ENCODE measurements at places on chromosomes 2 and 18.

GRCh38 chr2:43482961-43483360, 112.9 kb downstream of the THADA start:
- peak; percentile 26 for DNase-seq

DNA sequence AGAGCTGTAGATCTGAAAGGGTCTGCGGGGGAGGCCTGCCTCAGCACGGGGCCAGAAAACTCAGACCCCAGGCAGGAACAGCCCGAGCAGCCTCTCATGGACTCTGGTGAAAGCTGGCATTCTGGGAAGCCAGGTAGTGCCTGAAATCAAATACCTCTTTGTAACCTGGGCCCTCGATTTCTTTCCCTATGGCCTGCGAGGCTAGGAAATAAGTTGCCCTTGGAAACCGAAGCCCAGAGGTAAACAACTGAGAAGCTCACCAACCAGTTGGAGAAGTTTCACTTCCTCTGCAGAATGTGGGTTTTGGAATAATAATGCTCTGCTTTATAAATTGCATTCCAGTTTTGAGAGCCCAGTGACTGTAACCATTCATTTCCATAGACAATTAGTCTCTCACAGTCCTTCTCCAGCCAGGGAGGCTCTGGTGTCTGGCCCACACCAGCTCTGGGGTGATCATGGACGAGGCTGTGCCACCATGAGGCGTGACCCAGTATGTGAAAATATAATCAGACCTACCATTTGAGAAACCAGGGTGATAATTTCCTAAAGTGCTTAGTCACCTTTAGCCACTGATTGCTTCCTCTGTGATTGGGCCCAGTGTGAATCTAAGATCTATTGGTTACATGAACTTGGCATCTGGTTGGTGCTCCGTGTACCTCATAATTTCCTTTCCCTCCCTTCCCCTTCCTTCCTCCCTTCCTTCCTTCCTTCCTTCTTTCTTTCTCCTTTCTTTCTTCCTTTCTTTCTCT, 133.1 kb upstream of the PELI1 start:
- DNase-seq: peak; percentile 18

GRCh38 chr2:81194581-81194980, 890.0 kb upstream of the LRRTM1 start:
- no peak for DNase-seq

- no peak for DNase-seq
Observed at GRCh38 chr2:114261366-114261765, 181.1 kb upstream of the DPP10 start.

DNA sequence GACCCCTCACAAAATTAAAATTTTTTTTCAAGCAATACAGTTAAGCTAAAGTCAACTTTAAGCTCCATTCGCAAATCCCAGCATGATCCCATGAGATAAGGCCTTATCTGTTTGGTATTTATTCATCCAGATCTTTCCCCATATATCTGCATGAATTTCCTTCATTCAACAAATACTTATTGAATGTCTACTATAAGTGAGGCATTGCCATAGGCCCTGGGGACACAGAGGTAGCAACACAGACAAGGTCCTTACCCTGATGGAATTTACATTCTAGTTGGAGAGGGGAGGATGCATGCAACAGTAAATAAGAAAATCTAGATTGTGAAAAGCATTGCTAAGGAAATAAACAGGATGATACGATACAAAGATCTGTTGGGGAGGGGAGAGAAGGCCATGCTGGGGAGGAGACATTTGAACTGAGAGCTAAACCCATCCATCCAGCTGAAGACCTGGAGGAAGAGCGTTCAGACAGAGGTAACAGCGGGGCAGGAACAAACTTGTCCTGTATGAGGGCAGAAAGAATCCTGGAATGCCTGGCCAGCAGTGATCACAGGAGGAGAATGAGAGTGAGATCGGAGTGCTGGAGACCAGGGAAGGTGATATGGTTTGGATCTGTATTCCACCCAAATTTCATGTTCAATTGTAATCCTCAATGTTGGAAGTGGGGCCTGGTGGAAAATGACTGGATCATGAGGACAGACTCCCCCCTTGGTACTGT, 71.6 kb downstream of the SDC1 start:
- DNase-seq: no peak

DNA sequence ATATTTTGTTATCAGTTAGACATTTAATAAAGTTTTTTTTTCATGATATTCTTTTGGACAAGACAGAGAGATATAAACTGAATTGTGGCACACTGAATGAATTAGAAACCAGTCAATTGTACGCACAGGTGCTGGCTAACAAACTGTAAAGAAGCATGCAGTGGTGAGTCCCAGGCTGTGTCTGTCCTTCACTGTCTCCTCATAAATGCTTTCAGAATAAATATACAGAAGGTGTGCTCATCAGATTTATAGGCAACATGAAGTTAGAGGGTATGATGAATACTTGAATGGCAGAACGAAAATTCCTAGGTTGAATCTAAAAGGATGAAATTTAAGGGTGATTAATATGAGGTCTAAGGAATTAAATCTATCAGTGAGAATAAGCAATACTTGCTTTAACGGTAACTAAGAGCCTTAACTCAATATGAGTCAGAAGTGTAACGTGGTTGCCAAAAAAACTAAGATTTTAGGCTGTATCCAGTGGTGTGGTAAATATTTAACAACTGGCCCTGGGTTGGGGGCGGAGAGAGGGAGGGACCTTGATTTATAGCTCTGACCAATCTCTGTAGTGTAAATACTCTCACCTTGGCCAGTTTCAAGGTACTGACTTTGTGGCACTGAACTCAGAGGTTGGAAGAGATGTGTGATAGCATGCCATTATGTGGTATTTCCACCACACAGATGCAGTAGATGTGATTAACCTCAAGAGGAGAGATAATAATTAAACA, 41.9 kb upstream of the AAK1 start:
- DNase-seq: peak; percentile 41

DNA sequence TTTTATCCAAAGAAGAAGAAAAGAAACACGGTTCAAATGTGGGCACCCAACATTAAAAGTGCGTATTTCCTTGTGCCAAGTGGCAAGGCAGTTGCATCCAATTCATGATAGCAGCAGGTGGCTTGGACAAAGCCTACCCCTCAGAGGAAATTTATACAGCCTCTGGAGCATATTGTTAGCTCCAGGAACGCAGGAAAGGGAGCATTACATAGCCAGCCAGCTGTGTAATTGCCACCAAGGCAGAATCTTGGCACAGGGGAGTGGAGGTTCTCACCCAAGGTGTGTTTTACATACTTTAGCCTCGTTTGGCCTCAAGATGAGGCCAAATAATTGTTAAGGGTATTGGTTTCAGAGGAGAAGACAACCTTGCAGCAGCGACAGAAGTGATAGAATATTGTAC, 526.9 kb downstream of the TMEM182 start:
- DNase-seq: no peak

DNA sequence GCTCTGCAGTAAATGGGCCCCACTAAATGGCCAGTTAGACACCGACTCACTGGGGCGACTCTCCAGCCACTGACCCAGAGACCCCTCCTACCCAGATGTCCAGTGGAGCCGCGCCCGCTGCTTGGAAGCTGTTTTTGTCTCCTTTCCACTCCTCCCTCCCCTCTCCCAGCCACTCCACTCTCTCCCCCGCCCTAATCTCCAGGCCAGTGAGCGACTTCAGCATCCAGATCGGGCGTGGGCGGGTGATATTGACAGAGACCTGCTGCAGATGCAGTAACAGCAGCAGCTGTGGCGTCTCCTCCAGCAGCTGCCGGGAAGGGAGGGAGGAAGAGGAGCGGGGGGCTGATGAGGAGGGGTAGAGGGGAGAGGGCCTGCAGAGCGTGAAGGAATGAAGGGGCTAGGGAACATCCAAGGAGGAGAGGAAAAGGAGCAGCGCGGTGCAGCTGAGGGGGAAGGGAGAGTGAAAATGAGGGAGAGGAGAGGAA, at the start of gene SCN7A:
Gene SCN7A, minus strand, starts transcription at position 110 of the 485 bp plus-strand sequence. CDS start 16,553 bp downstream, outside the sequence.
- DNase-seq: peak; percentile 39

DNA sequence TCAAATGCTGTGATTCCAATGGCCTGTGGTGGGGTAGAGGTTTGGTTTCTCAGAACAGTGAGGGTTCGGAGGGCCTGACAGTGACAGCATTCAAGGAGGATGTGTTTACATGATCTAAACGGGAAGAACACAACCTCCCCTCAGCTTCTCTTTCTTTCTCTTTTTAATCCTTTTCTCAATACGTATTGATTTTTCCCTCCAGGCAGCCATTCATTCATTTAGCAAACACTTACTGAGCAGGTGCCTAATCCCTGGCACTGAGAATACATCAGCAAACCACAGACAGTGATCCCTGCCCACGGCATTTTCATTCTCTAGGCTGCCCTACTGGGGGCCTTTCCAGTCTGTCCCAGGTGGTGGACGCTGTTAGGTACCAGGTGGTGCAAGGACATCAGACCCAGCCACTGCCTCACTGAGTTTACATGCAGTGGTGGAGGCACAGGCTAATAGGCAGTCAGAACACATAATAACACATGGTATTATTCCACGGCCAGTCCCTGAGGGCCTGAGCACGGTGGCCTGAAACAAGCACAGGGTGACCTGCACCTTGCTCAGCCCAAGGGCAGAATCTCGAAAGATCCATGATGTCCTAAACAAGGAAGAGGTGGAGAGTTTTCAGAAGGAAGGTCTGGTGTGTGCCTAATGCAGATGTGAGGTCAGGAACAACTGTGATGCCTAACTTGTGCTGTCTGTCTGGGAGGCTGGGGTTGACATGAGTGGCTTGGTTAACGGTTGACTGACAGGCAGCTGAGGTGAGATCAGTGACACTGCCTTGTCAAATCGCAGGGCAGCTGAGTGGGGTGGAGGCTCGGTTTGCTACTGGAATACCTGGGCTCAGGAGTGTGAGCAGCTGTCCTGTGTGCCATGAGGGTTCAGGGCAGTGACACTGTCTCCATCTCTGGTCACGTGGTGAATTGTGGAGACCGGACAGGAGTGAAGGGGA, 785.5 kb upstream of the HS6ST1 start:
- DNase-seq: no peak

DNA sequence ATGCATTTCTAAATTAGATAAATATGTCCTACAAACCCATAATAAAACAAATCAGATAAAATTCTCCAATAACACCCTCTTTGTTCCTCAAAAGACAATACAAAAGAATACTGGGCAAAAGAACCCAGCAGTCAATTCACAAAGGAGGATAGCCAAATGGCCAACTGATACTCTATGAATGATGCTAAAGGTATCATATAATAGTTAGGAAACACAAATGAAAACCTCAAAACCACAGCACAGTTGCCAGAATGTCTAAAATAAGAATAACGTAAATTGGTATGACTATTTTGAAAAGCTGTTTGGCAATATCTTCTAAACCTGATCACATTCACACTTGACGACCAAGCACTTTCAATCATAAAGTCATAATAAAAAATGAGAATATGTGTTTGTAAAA, 315.4 kb downstream of the CDH7 start:
- no peak for DNase-seq

GRCh38 chr2:102358496-102358895, 2.9 kb downstream of the IL18R1 start:
- DNase-seq: no peak

- DNase-seq: no peak
Observed at GRCh38 chr18:59022167-59022945, 117.3 kb upstream of the SEC11C start.

DNA sequence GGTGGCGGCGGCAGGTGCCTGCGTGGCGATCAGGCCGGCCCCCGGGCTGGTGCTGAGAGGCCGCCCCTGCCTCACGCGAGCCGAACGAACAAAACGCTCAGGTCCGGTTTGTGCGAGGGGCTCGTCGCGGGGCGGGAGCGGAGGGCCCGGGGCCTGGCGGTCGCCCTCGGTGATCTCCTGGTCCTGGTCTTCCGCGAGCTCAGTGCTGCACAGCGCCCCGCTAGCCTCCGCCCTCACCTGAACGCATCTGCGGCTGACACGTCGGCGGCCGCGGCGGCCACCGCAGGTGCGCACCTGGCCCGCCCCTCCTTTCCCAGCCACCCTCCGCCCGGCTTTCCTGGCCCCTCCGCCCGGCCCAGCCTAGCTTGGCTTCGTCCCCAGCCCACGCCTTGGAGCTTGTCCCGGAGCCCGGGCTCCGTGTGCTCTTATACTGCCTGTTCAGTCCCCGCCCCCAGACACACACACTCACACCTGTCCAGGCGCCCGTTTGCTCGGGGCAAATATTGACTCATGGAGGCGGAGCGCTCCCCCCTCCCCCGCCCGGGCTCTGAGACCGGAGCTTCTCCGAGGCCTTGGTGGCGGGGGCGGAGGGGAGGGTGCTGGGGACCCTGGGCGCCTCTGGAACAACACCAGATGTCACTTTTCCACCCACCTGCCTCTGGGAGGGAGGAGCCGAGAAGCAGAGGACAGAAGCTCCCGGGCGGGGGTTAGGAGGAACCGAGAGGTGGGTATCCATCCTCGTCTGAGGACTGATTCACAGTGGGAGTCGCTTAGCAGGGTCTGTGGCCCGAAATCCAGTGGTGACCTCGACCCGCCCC, 8.6 kb upstream of the CRYBA2 start:
- DNase-seq: peak; percentile 92

DNA sequence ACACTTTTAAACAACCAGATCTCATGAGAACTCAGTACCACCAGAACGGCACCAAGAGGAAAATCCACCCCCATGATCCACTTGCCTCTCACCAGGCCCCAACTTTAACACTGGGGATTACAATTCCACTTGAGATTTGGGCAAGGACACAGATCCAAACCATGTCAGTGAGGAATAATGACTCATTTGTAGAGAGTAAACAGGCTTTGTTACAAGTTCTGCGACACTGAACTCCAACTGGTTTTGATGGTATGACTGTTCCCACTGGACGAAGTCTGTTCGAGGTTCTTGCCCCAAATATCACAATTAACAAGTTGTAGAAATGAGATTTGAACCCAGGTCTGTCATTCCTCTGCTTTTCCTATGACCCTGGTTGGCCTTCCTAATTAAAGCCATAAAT, 718.1 kb upstream of the ID2 start:
- no peak for DNase-seq

GRCh38 chr2:46065152-46065551, 232.1 kb upstream of the EPAS1 start:
- no peak for DNase-seq

DNA sequence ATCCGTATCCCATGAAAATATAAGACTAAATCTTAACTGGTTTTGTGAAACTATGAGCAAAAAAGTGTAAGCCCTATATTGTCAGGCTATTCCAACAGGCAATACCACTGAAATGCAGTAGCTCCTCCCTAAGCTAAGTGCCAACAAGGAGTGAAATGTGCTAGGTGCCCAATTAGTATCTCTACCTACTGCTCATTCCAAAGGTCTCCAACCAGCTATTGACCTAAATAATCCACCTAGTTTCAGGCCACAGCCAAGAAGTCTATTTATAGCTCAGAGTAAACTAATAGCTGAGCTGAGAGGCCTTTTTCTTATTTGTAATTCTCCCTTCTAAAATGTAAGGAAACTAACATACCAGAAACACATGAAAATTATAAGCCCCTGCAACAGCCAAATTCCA, 482.2 kb downstream of the DCC start:
- no peak for DNase-seq

GRCh38 chr2:118477111-118477862, 370.2 kb downstream of the EN1 start:
- DNase-seq: peak; percentile 86

GRCh38 chr2:136013955-136014354, 28.5 kb upstream of the DARS1 start:
- no peak for DNase-seq

DNA sequence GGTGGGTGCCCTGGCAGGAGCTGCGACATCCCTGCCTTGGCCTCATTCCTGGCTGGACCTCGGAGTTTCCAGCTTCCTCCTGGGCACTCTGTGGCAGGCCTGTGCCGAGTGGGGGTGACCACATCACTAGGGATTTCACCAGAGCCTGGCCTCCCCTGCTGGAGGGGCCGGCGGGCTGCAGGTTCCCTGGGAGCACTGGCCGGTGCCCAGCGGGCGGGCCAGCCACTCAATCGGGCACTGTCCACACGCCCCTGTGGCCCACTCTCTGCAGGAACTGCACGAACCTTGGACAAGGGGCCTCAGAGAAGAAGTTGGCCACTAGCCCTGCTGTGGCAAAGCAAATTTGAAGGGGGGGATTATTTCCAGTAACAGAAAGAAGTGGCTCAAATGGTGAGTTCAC, 110.7 kb upstream of the APCDD1 start:
- DNase-seq: no peak

Measured in Caco-2 (cell line).